ENCODE measurements at places on chromosomes 5 and 9. TPM values are rescaled to one million over a fixed set of nuclear protein-coding genes. Genes with fewer than 3 reads are reported as not detected.
A peak's percentile ranks its signal among the peaks of the same experiment; 100 is the strongest.

DNA sequence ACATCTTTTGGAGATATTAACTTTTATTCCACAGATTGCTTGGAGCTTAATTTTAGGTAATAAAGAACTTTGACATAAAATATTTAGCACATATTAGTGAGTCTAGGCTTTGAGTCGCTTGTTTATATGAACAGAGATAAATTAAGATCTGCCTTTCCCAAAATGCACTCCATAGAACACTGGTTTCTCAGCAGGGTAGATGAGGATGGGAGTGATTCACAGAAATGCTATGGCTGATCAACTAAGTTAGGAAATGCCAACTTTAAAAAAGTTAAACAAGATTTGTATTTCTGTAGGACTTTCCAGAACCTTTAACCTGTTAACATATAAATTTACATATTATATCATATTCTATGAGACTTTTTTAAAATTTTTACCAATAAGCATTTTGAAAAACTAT lies 65.2 kb downstream of the STARD4 start:
- no peaks in the 10 kb centered on the region for H3K27me3 ChIP-seq
- DNase-seq: no peak
- H3K4me3 ChIP-seq: no peak overlapping the region
- peaks cover 13% of the 10 kb centered on the region for H3K4me1 ChIP-seq
- no peaks in the 10 kb centered on the region for H3K36me3 ChIP-seq
- no peak overlapping the region for H3K27ac ChIP-seq

The ELAVL2 gene
- total RNA-seq: 10.3 TPM

DNA sequence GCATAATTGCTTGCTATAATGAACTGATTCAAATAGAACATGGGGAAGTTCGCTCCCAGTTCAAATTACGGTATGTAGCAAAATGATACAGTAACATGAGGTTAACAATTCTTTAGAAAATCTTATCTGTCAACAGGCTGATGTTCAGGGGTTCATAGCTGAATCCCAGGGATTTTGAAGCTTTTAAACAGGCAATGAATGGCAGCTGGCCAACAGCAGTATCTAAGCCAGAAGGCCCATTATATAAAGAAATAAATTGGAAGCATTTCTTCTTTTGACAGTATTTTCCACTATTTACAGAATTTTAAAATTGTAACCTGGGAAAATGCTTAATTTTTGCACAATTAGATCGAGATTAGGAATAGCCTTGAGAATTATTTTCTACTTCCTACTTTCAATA lies 126.8 kb downstream of the PDE8B start:
- H3K4me3 ChIP-seq: no peak overlapping the region
- H3K36me3 ChIP-seq: no peaks in the 10 kb centered on the region
- H3K27me3 ChIP-seq: peaks cover 3% of the 10 kb centered on the region

The OR13C4 gene
- not detected for total RNA-seq

DNA sequence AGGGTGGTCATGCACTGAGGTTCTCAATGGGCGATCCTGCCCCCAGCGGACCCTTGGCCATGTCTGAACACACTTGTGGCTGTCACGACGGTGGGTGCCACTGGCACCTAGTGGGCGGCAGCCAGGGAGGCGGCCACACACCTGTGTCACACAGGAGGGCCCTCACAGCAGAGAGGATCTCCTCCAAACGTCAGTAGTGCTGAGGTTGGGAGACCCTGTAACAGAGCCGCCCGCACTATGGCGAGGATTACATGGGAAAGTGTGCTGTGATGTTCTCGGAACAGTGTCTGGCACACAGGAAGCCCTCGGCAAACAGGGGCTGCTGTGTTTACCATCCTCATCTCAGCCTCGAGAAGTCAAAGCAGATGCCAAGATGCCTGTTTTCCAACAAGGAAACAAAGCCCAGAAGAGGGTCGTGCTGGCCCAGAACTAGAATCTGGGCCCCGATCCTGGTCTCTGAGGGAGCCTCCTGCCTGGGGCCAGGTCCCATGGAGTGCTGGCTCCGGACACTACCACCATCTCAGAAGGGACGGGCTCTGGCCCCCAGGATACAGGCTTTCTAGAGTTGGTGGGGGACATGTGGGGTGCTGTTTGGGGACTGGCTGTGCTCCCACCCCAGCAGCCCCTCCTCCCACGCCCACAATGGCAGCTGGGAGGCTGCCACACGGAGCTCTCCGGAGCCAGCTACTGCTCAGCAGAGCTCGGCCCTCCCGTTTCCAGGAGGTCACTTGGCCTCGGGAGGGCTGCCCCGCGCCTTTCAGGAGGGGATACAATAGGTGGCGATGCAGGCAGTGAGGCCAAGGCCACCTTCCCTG lies 48.2 kb downstream of the DBH start:
- H3K27ac ChIP-seq: no peak overlapping the region
- H3K4me3 ChIP-seq: no peak overlapping the region
- peaks cover 9% of the 10 kb centered on the region for H3K27me3 ChIP-seq
- no peak for DNase-seq
- no peaks in the 10 kb centered on the region for H3K36me3 ChIP-seq

DNA sequence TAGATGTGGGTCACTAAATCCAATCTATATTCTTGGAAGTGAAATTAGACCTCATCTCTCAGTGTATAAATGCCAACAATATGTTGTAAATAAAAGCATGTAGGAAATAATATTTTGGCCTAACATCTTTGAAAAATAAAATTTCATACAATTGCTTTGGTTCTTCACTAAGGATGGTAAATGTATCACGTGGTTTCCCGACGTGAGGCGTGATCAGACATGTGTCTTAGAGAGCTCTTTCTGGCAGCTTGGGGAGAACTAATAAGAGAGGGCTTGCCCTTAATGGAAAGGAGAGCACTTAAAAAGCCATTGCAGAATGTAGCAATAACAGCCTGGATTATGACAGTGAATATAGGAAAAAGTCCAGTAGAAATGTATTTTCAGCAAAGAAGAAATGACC lies 602.6 kb downstream of the CDH12 start:
- H3K27me3 ChIP-seq: no peaks in the 10 kb centered on the region
- no peaks in the 10 kb centered on the region for H3K36me3 ChIP-seq
- no peak overlapping the region for H3K4me3 ChIP-seq
- no peak overlapping the region for H3K27ac ChIP-seq
- no peak for DNase-seq

- peaks cover 7% of the 10 kb centered on the region for H3K4me1 ChIP-seq
- peaks cover 5% of the 10 kb centered on the region for H3K27me3 ChIP-seq
- DNase-seq: no peak
- no peak overlapping the region for H3K4me3 ChIP-seq
- H3K36me3 ChIP-seq: peaks cover 9% of the 10 kb centered on the region
- no peak overlapping the region for H3K27ac ChIP-seq
Measured at GRCh38 chr5:10521466-10522223, 42.2 kb upstream of the ANKRD33B start.

GRCh38 chr9:115118879-115119218 lies 892 bp upstream of the TNC start:
- no peaks in the 10 kb centered on the region for H3K27me3 ChIP-seq
- no peaks in the 10 kb centered on the region for H3K36me3 ChIP-seq
- H3K27ac ChIP-seq: no peak overlapping the region
- H3K4me3 ChIP-seq: peak overlapping the region; percentile 86
- no peak for DNase-seq

The IFNA2 gene
- not detected for total RNA-seq

GRCh38 chr9:134768332-134768708 lies 112.3 kb upstream of the FCN2 start:
- no peak for DNase-seq
- peaks cover 21% of the 10 kb centered on the region for H3K4me1 ChIP-seq
- no peak overlapping the region for H3K27ac ChIP-seq
- H3K36me3 ChIP-seq: no peaks in the 10 kb centered on the region

GRCh38 chr9:33851301-33851700 lies 34.3 kb downstream of the UBE2R2 start:
- H3K4me3 ChIP-seq: no peak overlapping the region
- H3K27me3 ChIP-seq: no peaks in the 10 kb centered on the region
- H3K36me3 ChIP-seq: no peaks in the 10 kb centered on the region
- DNase-seq: no peak

DNA sequence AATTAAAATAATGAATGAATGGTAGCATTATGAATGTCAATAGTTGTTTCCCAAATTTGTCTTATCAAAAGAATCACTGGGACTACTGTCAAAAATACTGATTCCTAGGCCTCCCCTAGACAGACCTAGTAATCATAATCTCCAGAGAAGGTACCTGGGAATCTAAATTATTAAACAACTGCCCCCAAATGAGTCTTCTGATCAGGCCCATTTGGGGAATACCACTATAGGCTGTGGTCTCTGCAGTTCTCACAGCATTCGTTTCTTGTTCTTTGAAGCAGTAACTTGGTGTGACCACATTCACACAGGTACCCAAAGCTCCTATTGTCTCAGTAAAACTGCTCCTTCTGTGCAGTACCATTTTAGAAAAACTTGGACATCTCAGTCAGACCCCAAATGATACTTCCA lies 230.9 kb downstream of the PIK3R1 start:
- no peaks in the 10 kb centered on the region for H3K27me3 ChIP-seq
- H3K4me1 ChIP-seq: peaks cover 10% of the 10 kb centered on the region
- no peak overlapping the region for H3K27ac ChIP-seq
- H3K36me3 ChIP-seq: no peaks in the 10 kb centered on the region
- DNase-seq: no peak
- no peak overlapping the region for H3K4me3 ChIP-seq

DNA sequence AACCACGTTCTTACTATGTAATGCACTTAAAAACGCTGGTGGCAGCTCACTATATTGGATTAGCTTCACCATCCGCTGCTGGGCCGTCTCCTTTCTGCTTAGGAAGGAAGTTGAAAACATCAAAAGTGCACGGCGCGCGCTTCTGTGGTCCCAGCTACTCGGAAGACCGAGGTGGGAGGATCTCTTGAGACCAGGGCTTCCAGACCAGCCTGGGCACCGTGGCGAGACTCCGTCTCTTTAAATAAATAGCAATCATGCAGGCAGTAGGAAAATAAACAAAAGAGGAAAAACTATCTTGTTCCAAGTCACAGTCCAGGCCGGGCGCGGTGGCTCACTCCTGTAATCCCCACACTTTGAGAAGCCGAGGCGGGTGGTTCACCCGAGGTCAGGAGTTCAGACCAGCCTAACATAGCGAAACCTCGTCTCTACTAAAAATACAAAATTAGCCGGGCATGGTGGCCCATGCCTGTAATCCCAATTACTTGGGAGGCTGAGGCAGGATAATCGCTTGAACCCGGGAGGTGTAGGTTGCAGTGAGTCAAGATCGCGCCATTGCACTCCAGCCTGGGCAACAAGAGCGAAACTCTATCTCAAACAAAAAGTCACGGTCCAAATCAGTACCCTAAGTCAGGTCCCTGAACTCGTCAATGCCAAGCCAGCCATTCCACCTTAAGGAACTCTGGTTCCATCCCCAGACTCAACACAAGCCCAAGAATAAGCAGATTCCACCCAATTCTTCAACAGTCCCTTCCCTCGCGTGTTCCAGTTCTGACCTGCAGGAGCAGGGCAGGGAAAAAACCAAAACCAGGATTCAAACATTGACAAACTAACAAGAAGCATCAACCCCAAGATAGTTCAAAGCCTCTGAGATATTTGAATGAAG lies 1.0 kb upstream of the GOLGA1 start:
- H3K4me1 ChIP-seq: peaks cover 6% of the 10 kb centered on the region
- no peaks in the 10 kb centered on the region for H3K36me3 ChIP-seq
- H3K4me3 ChIP-seq: peak overlapping the region; percentile 91
- peak; percentile 45 for DNase-seq
- peaks cover 1% of the 10 kb centered on the region for H3K27me3 ChIP-seq
- H3K27ac ChIP-seq: peak overlapping the region; percentile 70

- H3K4me3 ChIP-seq: no peak overlapping the region
- peaks cover 5% of the 10 kb centered on the region for H3K4me1 ChIP-seq
- peaks cover 2% of the 10 kb centered on the region for H3K27me3 ChIP-seq
- no peak for DNase-seq
- H3K36me3 ChIP-seq: no peaks in the 10 kb centered on the region
Measured at GRCh38 chr5:78746021-78746770, 97.6 kb upstream of the LHFPL2 start.

The SAXO1 gene
- total RNA-seq: not detected
